ENCODE measurements at places on chromosomes 1 and 21.

DNA sequence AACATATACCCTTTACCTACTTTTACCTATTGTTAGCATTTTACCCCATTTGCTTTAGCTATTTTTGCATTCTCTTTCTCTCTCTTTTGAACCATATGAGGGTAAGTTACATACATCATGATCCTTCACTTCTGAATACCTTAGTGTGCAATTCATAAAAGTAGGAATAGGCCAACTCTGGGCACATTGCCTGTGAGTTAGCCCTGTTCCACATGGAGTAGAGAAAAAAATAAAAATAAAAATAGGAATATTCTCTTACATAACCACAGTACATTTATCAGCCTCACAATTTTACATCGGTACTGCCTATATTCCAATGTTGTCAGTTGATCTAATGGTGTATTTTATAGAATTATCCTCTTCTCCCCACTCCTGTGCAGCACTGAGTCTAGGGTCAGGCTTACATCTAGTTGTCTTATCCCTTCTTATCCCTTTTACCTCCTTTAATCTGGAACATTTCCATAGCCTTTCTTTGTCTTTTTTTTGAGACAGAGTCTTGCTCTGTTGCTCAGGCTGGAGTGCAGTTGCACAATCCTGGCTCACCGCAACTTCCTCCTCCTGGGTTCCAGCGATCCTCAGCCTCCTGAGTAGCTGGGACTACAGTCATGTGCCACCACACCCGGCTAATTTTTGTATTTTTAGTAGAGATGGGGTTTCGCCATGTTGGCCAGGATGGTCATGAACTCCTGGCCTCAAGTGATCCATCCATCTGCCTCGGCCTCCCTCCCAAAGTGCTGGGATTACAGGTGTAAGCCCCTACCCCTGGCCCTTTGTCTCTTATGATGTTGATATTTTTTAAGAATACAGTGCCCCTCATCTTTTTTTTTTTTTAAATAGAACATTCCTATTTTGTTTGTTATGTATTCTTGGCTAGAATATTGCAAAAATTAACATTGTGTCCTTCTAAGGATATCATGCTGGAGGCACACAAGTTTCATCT is 11.1 kb upstream of the SLC30A1 start:
- peak; percentile 76 for DNase-seq

- DNase-seq = no peak
These were observed 48.3 kb upstream of the CR2 start for GRCh38 chr1:207405814-207406213.

DNA sequence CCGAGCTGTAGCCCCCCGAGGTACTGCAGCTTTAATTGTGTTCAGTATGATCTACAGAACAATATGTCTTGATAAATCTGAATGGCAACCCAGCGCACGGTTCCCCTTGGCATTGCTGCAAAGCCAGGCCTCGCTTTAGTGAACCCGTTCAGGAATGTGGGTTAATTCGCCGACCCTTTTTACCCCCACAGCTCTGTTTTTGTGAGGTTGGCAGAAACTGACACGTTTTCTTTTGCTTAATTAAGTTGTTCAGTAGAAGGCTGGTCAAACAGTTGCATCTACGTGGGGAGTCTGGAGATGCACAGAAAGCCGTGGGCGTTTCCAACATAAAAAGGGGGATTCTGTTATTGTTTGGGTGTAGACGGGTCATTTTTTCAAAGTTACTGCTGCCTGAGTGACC is 43.2 kb downstream of the OLIG1 start:
- DNase-seq = no peak

DNA sequence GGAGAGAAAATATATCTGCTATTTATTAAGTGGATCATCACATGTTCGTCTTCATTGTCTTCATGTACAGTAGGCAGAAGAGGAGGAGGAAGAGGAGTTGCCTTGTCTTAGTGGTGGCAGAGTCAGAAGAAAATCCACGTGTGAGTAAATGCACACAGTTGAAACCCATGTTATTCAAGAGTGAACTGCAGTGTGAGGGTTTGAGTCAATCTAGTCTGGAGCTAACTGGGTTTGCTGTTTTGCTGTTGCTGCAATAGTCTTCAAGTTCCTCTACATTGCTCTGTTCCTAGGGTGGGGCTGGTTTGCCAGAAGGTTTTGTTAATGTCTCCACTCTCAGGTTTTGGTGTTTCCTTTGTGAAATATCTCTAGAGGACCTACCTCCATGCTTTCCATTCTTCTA is 3.1 kb upstream of the CD1A start:
- no peak for DNase-seq

GRCh38 chr21:31896019-31896418 is 23.2 kb downstream of the HUNK start:
- no peak for DNase-seq

- no peak for DNase-seq
These were observed 168.4 kb downstream of the FASLG start for GRCh38 chr1:172827301-172827700.

GRCh38 chr1:68142036-68142435 is 90.3 kb downstream of the WLS start:
- no peak for DNase-seq

DNA sequence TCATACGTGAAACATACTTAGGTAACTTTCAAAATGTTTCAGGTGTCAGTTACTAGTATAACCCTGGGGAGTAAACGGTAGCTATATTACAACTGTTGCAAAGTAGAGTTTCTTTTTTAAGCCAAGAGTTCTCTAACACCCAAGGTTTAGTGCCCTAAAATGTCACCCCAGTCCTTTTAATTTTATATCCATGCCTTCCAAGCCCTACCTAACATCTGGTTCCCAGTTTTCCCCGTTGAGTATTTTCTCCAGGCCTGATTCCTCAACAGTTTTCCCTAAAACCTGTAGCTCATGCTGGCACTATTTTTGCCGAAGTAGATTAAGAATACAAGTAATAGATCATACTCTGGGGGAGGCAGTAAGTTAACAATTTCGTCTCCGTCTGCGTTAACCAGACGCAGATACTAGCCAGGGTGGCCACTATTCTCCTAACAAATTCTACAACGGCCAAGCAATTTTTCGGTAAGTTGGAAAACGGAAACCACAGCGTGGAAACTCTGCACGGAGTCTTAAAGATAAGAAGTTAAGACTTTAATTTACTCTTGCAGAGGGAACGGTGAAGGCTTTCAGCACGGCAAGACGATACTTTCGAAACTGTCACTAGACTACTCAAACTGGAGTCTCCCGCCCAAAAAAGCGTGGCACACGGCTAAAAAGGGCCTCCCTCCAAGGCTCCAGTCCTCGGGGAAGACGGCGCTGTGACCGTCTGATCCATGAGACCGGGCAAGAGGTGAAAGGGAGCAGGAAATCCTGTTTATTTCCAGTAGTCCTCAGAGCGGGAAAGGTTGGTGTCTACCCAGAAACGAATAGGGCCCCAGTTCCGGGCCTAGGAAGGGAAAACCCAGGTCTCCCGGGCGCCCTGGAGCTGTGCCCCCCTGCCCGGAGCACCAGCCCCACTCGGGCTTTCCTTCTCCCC is 945 bp downstream of the SRSF4 start:
- no peak for DNase-seq

DNA sequence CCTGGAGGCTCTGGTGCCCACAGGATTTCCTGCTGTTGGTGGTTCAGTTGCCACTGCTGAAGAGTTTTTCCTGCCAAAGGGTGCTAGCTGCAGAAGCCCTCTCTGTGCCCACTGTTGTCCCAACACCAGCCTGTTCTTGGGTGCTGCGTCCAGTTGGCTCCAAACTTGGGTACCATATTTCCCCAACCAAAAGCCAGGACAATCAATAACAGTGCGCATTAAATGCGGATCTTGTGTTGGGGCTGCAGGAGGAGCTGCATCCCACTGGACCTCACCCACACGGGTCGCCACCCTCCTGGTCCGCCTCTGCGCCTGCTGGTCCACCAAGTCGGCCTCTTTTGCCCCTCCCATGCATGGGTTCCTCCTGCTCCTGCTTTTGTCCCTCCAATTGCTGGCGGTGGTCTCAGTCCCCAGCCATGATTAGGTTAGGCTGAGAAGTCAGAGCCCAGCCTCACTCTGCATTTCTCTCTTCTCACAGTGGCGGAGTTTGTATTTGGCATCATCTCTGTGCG is 9.8 kb downstream of the ABCG1 start:
- no peak for DNase-seq
